ENCODE measurements at places on chromosomes 4 and X.

DNA sequence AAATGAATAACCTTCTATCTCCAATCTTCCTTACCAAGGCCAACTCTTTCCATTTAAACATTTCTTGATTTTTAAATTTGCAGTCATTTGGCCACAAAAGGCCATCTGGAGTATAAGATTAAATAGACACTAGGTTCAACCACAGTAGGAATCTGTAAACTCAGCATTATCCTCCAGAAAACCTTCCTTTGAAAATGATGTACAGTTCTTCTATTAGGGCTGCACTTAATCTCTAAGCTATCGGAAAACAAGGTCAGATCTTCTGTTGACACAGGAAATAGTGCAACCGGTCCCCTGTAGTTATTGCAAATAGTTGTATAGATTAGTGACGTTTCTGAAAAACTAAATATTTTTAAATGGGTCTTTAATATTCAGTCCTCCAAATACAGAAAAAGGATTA lies 359.0 kb upstream of the ATOH1 start:
- DNase-seq = no peak

DNA sequence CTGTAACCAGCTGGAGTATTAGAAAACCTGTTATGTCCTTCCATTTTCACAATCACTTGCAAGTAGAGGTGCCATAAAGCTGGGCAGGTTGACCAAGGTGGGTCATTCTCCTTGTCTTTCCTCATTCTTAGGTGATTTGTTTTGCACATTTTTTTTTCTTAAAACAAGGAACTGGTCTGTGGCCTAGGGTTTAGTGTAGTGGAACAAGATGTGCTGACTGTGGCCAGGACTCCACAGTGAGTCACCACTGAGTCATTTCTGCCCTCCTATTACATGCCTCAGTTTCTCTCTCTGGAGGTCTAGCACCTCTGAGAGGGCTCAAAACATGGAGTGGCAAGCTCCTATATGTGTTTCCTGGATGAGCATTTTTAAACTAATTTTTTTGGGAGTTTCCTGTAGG lies 355.9 kb downstream of the GPM6A start:
- no peak for DNase-seq

- DNase-seq = no peak
Observed at GRCh38 chr4:105369988-105370387, 103.9 kb downstream of the PPA2 start.

DNA sequence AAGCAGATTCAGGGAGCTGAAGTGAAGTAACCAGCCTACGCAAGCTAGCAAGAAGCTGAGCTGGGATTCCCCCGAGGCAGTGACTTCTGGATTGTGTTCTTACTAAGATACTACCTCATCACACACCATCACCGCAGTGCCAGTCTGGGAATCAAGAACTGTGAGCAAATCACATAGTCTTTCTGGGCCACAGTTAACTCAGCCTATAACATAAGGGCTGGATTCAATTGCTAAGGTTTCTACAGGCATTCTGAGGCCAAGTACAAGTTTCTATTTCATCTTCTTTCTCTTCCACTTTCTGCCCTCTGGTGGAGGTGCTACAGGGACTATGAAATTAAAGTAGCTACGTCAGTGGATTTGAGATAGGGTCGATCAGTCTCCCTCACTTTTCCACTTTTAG lies 1.4 kb upstream of the CORIN start:
- peak; percentile 15 for DNase-seq

GRCh38 chrX:14028473-14028872 lies 1.2 kb downstream of the GEMIN8 start:
- no peak for DNase-seq

- no peak for DNase-seq
Observed at GRCh38 chrX:131308980-131309379, 19.9 kb upstream of the IGSF1 start.

GRCh38 chr4:24630937-24631336 lies 46.6 kb upstream of the DHX15 start:
- DNase-seq = no peak

Data from stimulated activated CD4-positive, alpha-beta T cell treated with anti-CD3 and anti-CD28 coated beads, TNF-alpha, amount 100 ng/mL, for 4 hours (primary cell).